DND-41 (cell line): ENCODE measurements at places on chromosomes 2 and 18.

DNA sequence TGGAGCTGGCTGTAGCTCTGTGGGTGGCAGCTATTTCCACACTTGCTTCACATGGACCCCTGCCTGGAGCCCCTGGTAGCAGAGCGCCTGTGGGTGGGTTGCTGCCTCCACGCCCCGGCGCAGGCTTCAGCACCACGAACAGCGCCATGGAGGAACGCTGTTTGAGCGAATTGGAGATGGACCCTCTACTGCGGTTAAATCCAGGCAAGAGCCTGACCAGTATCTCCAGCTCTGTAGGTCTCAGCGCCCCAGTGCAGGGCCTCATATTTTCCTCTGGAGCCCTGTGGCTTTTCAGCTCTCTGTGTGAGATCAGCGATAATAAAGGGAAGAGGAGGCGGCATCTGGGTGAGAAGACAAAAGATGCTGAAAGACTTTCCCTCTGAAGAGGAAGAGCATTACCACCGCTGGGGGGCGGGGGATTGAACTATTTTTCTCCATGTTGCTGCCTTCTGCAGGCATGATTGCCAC lies 12.0 kb downstream of the ONECUT2 start:
- peak; percentile 56 for DNase-seq

- no peak for DNase-seq
Measured at GRCh38 chr2:57906152-57906732, 140.4 kb upstream of the VRK2 start.

DNA sequence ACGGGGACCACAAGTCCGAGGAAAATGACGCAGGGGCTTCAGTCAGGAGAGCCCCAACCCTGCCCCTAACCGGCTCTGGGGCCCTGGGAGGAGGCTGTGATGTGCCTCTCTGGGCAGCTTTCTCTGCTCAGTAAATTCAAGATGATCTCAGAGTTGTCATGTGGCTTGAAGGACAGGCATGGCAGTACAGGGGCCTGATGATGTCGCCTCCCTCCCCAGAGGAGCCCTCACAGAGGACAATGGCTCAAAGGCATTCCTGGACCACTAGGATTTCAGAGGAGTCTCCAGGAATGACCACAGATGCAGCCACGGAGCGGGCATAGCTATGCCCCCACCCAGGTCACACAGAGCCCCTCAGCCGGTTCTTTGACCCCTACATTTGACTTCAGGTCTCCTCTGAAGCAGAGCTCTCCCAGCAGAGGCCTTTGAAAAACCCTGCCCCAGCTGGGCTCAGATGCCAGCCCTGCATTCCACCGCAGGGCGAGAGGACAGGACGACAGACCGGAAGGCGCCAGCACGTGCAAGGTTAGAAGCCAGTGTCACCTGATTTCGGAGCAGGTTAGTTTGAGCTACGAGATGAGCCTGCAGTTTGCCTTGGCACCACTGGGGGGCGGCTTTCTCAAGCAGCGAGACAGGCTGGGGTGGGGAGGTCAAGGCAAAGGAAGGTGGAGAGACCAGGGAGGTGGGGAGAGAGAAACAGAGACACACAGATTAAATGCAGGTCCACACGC lies 39.2 kb downstream of the BIN1 start:
- DNase-seq = peak; percentile 29

GRCh38 chr18:21632393-21632792 lies 20.3 kb downstream of the SNRPD1 start:
- DNase-seq = no peak

- DNase-seq = no peak
Measured at GRCh38 chr2:207184768-207185167, 19.0 kb upstream of the KLF7 start.

GRCh38 chr2:61288070-61288841 lies 126.3 kb downstream of the C2orf74 start:
- DNase-seq = no peak

DNA sequence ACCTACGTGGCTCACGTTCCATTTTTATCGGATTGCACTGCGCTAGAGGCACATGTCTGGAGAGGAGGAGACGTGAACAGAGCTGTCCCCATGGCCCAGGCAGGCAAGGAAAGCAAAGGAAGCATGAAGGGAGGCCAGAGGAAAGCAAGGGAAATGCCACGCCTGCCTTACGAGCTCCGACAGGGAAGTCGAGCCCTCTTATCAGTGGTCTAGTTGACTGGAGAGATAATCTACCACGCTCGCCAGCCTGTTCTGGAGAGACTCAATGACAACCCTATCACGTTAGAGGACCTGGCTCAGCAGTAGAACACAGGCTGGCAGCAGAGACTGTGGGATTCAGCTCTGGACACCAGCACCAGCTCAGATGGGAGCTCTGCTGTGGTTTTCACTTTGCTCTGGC lies 202.6 kb upstream of the ID2 start:
- no peak for DNase-seq

GRCh38 chr18:3721771-3722648 lies 272.0 kb downstream of the TGIF1 start:
- DNase-seq = no peak

GRCh38 chr2:195561116-195561921 lies 95.7 kb upstream of the SLC39A10 start:
- no peak for DNase-seq

GRCh38 chr2:11698009-11698922 lies 28.3 kb upstream of the NTSR2 start:
- no peak for DNase-seq

DNA sequence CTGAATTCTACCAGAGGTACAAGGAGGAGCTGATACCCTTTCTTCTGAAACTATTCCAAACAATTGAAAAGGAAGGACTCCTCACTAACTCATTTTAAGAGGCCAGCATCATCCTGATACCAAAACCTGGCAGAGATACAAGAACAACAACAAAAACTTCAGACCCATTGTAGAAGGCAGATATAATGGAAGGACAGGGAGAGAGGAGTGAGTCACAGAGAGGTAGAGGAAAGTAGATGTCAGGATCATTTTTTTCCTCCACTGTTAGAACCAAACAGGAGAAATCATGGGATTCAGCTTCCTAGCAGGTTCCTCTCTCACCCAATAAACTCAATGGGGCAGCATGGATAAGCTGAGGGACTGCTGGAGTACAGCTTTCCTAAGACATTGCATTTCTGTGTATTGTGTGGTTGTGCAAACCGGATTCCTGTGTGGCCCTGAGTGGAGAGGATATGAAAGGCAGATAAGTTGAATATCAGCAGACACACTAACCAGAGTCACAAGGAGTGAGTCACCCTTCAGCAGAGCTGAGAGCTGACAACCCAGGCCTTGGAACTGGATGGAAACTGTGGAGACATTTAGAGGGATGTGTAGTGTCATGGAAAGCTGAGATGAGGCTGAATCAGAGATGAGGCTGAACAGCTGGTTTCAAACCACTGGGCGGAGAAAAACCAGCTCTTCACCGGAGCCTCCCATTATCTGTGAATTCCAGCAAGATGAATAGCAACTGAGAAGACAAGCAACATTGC lies 60.9 kb upstream of the MMADHC start:
- no peak for DNase-seq

GRCh38 chr2:149261692-149262091 lies 68.7 kb upstream of the LYPD6 start:
- no peak for DNase-seq
